Stimulated activated CD4-positive, alpha-beta T cell treated with anti-CD3 and anti-CD28 coated beads, Interleukin-2, amount 100 ng/mL, for 48 hours (primary cell): ENCODE measurements at places on chromosomes 16 and 17.
A peak's percentile ranks its signal among the peaks of the same experiment; 100 is the strongest.

DNA sequence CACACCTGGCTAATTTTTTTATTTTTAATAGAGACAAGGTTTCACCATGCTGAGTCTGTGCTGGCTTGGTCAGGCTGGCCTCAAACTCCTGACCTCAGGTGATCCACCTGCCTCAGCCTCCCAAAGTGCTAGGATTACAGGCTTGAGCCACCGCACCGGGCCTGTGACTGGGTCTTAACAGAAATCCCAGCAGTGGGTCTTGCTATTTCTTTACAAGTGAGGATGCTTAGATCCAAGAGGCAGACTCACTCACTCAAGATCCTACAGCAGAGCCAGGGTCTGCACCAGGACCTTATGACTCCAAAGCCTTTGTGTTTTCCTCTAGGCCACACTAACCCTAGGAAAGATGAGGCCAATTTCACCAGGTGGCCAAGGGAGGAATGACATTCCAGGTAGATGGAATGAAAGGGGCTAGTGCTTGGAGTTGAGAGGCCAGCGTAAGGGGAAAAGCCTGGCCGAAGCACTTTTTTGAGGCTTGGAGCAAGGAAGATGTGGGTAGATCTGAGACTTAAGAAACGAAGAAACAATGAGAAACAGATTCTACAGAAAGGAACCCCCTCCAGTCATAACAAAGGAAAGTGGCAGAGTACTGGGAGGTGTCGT, 5.7 kb upstream of the STAT5A start:
- no peak for DNase-seq

DNA sequence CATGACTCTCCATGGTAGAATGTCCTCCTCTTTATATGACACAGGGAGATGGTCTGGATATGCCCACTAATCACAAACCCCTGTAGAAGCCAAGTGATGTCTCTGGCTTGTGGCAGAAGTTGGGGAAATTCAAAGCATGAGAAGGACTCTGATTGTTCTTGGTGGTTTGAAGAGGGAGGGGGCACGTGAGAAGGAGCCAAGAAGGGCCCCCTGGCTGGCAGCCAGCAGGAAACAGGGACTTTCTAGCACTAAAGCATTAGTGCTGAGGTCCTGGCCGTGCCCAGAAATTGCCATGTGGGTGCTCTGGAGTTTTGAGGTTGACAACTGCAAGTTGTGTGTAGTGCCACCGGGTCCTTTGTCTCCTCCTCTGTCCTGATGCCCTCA, 199.9 kb downstream of the LGALS9B start:
- DNase-seq: no peak

GRCh38 chr17:65013613-65014391, 42.7 kb downstream of the GNA13 start:
- DNase-seq: no peak

DNA sequence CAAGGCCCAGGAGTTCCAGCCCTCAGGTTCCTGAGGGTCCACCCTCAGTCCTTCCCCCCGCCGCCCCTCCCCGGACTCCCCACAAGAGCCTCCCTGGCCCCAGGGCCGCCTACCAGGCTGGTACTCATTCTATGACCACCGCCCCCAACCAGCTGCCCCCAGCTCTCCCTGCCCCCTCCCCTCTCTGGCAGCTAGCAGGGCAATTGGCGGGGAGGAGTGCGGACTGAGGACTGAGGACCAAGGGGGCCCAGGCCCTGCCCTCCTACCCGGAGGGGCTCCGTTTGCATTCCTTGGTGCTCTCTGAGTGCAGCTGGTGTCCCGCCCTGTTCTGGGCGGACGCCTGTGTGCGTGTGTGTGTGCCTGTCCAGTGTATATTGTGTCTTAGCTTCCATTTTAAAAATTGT, 19.1 kb downstream of the UNC13D start:
- no peak for DNase-seq

- DNase-seq: no peak
These were observed 9.3 kb downstream of the ODAD4 start for GRCh38 chr17:41939693-41940090.

- DNase-seq: no peak
These were observed 374.6 kb upstream of the HSBP1 start for GRCh38 chr16:83433201-83433600.

GRCh38 chr17:83053021-83053681, 26.3 kb upstream of the METRNL start:
- DNase-seq: no peak

- no peak for DNase-seq
These were observed 195.4 kb downstream of the KATNIP start for GRCh38 chr16:27745348-27745747.

DNA sequence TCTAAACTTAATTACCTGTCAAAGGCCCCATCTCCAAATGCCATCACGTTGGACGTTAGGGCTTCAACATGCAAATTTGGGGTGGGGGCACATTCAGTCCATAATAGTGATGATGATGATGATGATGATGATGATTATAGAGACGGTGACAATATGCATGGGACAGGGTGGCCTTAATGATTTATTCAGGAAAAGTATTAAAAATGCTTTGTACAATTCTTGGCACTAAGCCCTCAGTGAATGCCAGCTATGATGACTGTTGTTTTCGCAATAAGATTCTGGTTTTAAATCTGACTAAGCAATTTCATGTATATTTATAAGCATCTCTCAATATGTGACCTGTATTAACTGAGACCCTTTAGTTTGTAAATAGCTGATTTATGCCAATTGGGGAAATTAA, 106.3 kb downstream of the C16orf95 start:
- no peak for DNase-seq

DNA sequence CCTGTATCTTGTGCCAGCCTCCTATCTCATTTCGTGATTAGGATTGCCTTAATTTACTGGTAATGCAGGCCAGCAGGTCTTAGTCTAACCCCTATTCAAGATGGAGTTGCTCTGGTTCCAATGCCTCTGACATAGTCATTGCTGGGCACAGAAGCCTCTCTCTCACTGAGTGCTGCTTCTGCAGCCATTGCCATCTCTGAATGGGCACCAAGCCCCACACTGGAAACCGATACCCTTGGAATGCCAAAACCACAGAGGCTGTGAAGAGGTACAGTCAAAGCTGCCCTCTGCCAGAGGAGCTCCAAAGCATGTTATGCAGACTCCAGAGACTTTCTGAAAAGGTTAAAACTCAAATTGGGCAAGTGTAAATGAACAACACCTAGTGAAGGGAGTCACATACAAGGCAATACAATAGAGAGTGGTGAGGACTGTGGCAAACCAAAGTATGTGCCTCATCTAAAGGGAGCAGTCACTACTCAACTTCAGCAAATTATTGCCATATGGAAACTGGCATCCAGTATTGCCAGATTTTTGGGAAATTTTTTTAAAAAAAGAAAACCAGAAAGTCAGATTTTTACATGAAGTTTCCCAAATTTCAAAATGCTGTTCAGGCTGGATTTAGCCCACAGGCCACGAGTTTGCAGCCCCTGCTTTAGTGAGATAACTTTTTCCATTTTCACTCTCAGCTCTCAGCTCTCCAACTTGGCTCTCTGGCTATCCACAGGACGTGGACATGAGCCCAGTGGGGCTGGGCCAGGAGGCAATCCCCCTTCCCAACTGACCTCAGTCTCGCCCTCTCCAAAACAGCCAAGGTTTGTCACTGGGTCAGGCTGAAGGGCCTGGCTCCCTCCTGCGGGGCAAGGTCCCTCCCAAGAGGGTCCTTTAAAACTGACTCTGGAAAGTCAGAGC, 2.1 kb upstream of the MMP2 start:
- DNase-seq: no peak

GRCh38 chr16:57507136-57508034, 21.1 kb upstream of the DOK4 start:
- no peak for DNase-seq

DNA sequence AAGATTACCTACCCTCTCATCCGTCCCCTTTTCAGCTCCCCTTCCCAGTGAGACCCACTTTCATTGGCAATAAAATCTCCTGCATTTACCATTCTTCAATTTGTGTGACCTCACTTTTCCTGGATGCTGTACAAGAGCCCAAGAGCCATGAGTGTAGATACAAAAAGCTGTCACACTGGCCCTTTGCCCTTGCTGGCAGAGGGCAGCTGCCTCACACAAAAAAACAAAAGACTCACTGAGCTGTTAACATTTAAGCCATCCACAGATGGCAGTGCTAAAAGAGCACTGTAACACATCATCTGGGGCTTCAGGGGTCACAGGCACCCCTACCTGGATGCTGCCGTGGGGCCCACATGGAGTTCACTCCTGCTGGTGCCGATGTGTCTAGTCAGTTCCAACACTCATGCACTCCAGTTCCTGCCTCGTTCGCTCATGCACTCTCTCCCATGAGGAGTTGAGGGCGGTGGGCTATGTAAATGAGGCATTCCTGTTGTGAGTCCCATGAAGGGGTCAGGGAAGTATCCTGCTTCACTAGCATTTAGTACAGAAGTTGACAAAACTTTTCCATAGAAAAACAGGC, 123.1 kb downstream of the CA10 start:
- DNase-seq: no peak

DNA sequence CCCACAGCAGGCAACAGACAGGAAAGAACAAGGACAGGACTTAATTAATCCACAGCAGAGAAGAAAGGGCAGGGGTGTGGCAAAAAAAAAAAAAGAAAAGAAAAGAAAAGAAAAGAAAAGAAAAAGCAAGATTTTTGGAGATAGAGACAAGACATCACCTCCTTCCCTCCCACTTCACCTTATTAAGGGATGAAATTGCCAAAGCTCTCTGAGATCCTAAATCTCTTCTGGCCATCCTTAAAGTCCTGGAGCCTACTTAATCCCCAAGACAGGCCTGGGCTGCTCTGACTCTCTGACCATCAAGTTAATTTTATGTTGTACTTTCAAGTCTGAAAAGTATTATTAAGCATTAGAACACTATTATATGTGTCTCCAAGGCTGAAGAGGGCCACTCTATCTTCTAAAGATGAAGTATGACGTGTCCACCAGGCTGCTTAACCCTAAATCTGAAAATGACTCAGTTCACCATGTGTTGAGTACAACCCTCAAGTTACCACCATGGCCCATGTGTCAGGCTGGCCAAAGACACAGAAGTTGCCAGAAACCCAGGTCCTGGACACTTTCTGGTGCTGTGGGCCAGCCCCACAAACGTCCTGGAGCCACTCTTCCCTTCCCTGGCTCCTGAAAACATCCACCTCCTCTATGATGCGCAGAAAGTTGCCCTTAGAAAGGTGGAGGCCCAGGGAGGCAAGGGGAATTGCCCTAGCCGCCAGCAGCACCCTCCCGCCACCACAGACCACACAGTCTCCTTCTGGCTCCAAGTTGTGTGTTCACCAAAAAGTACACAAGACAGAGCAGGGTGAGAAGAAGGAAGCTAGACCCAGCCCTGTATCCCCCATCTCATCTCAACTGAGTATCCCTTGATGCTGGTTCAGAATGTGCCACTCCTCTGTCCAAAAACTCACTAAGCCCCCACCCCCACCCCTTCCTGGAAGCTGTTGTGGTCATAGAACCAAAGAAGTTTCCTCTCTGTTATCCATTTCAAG, 2.7 kb downstream of the SOCS1 start:
- peak; percentile 43 for DNase-seq

DNA sequence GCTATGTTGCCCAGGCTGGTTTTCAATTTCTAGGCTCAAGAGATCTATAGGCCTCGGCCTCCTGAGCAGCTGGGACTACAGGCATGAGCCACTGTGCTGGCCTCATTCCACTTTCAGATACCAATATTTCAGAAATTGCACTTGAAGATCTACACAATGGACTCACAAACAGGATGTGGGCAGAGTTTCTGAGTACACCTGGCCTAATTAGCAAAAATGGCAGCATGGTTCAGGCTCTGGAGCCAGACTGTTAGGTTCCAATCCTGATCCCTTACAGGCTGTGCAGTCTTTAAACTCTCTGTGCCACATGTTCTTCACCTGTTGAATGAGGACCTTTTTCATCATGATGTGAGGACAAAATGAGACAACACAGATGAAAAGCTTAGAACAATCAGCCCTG, 32.2 kb downstream of the RNF157 start:
- no peak for DNase-seq

- no peak for DNase-seq
These were observed 8.8 kb downstream of the STX1B start for GRCh38 chr16:31001507-31002249.

GRCh38 chr16:88360999-88361398, 21.8 kb upstream of the ZNF469 start:
- DNase-seq: no peak

DNA sequence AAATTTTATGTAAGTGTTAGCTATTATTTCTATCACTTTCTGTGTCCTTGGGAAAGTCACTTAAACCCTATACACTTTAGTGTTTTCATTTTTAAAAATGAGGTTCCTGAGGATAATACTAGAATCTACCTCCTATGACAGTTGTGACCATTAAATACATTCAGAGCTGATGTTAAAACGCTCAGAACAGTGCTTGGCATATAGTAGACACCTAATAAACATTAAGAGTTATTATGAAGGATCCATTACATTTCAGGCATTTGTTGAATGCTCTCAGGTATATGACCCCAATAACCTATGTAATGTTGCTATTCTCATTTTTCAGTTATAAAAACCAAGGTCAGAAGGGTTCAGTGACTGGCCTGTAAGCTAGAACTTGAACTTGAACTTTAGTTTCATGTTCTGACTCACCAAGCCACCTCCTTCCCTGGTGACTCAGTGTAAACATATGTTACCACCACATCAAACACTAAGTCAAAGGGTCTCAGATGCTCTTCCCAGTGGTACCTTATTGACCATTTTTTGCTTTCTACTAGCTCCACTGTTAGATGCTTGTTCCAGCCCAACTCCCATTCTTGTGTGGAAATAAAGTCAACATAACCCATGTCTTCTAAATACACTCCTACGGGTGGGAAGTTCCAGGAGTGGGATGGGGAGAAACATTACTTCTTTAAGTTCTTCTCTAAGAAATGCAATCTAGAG, 47.6 kb downstream of the HSD17B2 start:
- no peak for DNase-seq

GRCh38 chr16:8727131-8727806, 52.9 kb downstream of the ABAT start:
- DNase-seq: no peak

GRCh38 chr16:60640038-60640437, 1396.2 kb downstream of the CDH8 start:
- no peak for DNase-seq

GRCh38 chr17:8832711-8833352, 33.7 kb upstream of the MFSD6L start:
- peak; percentile 40 for DNase-seq

GRCh38 chr17:50122945-50123344, 7.0 kb downstream of the SAMD14 start:
- DNase-seq: no peak

- peak; percentile 82 for DNase-seq
These were observed 58.5 kb downstream of the TMEM132E start for GRCh38 chr17:34637548-34638525.

DNA sequence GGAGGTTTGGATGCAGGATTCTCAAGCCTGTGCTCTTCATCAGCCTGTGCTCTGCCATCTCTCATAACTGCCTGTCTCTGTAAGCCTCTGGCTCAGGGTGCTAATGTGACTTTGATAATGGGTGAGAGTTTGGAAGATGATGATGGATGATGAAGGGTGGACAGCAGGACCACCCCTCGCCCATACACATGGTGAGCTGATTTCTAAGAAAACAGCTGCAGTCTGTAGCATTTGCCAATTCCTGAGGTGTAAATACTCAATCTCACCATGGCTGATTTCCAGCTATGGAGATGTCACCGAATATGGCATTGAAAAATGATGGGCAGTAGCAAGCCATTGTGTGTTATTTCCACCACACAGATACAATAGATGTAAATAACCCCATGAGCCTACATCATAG, 74.2 kb downstream of the ARSG start:
- DNase-seq: no peak

- DNase-seq: no peak
These were observed 32.0 kb upstream of the SMPD3 start for GRCh38 chr16:68480084-68480995.
